ENCODE measurements at places on chromosomes 7 and 10.

DNA sequence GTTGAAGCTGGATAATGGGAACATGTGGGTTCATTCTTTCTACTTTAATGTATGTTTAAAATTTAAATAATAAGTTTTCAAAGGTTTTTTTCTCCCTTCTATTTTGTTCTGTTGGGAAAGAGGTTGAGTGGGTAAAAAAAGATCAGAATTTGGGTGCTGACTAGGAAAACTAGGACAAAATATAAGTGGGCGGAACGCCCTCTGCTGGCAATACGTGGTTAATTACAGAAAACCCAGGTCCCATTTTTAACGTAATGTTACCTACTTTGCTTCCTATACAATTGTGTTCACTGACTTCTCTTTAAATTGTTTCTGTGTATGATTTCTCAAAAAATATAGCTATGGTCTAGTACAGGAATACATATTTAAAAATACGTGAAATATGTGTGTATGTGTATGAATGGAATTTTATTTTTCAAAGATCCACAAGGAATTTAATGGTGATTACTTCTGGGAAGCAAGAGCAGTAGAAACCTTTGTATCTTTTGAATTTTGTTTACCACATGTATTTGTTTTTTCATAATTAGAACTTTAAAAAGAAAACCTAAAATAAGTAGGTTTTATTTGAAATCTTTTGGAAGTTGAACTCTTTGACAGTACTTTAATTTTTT, 8.7 kb downstream of the ECD start:
- peak; percentile 40 for DNase-seq

GRCh38 chr7:150820148-150820547, 19.6 kb downstream of the TMEM176A start:
- DNase-seq, result no peak

GRCh38 chr10:7264313-7264756, 146.5 kb downstream of the SFMBT2 start:
- peak; percentile 26 for DNase-seq

GRCh38 chr10:119541046-119541445, 1.5 kb downstream of the RGS10 start:
- no peak for DNase-seq

DNA sequence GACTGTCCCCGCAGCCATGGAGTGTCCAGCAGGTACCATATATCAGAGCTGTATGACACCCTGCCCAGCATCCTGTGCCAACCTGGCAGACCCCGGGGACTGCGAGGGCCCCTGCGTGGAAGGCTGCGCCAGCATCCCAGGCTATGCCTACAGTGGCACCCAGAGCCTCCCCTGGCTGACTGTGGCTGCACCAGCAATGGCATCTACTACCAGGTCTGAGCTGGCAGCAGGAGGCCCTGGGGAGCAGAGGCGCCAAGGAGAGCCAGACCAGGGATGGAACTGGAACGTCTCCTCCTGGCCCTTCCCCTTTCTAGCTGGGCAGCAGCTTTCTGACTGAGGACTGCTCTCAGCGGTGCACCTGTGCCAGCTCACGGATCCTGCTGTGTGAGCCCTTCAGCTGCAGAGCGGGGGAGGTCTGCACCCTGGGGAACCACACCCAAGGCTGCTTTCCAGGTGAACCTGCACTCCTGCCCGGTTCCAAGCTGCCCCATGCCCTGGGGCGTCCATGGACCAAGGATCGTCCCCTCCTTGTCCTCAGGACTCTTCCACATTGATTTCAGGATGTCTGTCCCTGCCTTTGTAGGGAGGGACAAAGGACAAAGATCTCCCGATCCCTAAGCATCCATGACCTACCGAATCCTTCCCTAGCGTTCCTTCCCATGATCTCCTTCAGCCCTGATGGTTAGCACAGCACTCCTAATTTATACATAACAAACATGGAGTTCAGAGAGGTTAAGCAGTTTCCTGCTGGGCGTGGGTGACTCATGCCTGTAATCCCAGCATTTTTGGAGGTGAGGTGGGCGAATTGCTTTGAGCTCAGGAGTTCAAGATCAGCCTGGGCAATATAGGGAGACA, 33.3 kb downstream of the EPHB4 start:
- DNase-seq, result no peak

DNA sequence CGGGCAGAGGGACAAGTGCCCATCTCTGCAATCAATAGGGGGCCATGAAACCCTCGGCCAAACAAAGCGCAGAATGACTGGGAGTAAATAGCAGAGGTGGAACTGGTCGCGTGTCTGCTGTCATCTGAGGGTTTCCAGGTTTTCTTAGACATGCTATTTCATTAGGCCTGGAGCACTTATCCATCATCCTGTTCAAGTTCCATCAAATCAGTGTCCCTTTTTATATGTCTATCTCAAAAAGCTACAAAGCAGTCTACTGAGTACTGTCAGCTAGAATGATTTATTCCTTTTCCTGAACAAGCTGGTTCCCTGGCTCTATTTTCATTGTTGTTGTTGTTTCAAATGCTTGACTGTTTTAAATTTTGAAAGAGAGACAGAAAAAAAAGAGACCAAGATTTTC, 590.5 kb downstream of the PARD3 start:
- DNase-seq, result no peak

DNA sequence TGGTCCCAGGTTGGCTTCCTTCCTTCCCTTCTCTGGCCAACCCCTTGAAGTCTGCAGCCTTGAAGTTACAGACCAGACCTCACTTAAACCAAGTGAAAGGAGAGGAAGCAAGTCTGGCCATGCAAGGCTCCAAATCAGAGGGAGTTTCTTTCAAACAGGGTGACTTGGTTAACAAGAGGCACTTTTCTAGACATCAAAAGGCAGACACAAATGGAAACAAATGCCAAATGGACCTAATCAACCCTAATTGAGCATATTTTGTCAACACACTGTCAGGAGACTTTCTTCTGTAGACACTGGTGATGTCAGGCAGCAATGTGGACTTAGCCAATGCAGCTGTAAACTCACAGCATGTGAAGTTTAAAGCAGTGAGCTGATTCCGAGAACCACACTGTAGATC, 282.7 kb upstream of the FZD8 start:
- DNase-seq, result no peak

DNA sequence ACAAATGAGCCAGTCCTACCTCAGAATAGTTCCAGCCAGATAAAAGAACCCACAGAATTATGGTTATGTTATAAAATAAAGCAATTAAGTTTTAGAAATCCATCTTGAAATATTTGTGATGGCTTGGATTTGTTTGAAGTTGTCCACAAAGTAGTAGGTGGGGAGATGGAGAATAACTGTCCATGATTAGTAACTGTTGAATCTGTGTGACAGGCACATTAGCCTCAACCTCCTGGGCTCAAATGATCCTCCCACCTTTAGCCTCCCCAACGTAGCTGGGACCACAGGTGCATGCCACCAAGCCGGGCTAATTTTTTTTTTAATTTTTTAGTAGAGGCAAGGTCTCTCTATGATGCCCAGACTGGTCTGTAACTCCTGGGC, 10.1 kb downstream of the HNRNPF start:
- DNase-seq, result peak; percentile 14

- DNase-seq, result peak; percentile 33
These were observed 820 bp downstream of the WAC start for GRCh38 chr10:28533571-28534304.

DNA sequence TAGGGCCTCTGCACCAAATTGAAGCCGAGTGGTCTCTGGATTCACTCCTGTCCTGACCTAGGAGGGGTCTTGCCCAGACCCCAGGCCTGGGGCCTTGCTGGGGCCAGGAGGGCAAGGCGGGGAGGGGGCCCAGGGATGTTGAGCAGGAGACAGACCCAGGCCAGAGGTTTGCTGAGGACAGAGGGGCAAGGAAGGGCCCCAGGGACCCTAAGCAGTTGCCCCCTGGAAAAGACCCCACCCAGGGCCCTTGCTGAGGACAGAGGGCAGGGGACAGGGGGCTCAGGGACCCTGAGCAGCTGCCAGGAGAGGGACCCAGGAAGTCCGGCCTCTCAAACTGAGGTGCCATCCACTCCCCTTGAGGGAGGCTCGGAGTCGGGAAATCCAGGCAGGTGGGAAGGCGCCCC, 32.7 kb downstream of the FOXL3 start:
- DNase-seq, result no peak

- peak; percentile 77 for DNase-seq
These were observed at the start of gene FAM53B for GRCh38 chr10:124744102-124745050. FAM53B (minus strand) TSS chr10:124744378; CDS start chr10:124706713, 37,665 bp downstream.

DNA sequence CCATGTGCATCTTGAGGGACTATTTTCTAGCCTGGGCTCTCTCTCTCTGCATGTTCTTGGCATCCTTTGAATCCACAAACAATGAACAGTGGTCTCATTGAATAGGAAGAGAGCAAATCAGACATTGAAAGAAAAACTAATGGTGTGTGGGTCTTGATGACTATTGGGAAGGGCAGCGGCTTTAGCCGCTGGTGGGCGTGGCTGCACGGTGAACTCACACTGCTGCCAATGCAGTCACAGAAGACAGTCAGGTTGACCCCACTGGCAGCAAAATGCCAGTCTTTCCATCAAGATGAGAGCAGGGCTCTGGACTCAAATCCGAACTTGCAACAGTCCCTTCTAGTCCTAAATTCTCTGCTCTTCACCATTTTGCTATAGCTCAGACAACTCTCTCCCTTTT, 91.0 kb downstream of the ADARB2 start:
- no peak for DNase-seq

DNA sequence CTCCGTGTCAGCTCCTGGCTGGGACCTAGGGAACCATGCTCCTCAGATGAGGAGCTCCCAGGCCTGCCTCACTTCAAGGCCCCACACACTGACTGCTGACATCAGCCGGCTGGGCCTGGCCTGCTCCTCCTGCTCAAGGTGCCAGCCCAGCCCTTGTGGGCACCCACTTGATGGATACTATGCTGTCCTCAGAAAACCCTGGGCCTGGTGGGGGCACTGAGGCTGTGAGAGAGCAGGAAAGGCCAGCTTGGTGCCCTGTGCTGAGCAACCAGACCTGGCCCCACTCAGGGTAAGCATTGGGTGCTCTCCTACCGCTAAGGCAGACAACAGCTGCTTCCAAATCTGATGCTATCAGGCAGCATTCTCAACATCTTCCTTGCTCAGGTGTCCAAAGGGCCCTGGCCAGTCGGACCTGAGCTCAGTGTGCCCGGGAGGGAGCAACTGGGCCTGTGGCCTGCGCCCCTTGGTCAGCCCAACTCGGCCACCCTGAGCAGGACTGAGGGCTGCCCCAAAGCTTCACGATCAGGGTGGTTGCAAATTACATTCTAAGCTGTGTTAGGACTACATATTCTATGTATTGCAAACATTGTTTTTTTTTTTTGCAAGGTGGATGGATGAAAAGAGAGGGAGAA, 21.9 kb upstream of the ANTXRL start:
- no peak for DNase-seq

DNA sequence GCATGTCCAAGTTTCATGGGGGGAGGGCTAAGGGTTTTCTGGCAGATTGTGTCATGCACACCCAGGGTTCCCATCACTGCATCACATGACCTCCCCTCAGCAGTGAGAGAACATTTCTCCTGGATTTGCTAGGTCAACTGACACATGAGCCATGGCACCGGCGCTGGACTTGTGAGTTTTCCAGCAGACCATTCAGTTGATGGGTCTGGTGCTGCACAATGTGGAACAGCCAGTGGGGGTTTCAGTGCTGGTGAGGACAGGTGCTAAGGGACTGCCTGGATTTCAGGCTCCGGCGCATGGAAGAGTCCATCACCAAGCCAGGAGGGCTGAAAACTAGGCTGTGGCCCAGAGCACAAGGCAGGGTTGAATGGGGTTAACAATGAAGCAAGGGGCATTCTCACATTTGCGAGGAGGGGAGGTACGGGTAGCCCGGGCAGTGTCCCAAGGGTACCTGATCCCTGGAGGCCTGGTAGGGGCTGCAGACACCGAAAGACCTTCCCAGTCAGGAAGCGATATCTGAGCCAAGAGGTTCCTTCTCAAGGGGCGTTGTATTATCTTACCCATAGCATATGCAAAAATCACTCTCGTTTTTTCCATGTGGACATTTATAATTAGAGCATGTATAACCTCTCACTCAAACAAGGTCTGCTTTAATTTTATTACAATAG, 203.0 kb downstream of the TNS3 start:
- DNase-seq, result no peak

DNA sequence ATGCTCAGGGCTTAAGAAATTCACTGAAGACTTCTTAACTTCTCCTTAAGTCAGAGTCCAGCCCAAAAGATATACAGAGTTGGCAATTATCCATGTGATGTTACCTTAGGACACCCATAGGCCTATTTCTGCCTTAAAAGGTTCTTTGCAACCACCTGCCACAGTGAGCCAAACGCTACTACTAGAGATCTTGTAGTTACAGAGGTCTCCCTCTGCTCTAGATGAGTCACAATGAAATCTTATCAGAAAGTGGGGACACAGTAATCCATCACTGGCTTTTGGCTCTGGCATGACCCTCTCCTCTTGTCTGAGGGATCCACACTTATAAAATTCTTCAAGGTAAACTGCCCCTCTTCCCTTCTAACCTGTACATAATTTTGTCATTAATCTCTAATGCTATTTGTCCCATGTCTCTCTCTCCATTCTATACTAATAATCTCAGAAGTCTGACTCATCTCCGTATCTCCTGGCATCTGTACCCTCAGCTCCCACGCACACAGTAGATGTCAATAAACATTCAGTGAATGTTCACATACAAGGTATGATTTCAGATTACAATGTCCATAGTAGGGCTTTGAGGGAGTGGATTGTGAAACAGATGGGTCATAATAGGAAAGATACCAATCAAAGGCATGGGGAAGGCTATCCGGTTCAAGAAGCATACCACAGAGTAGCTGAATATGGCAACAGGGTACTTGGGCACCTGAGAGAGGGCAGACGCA, 112.1 kb downstream of the SGMS1 start:
- peak; percentile 71 for DNase-seq

DNA sequence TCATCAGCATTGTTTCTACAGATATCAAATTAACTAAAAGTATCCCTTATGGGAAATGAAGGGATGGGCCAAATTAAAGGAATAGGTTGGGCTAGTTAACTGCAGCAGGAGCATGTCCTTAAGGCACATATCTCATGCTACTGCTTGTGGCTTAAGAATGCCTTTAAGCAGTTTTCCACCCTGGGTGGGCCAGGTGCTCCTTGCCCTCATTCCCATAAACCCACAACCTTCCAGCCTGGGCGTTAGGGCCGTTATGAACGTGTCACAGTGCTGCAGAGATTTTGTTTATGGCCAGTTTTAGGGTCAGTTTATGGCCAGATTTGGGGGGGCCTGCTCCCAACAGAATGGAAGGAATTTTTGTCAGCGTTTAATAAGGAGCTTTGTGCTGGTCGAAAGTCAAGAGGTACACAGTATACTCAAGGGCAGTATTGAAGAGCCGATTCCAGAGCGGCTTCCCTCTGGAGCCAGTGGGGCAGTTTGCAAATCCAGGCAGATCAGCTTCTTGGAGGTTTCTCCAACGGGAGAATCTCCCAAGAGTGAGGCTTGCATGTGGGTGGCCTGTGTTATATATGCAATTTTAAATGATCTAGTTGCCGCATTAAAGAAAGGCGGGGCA, 7.7 kb downstream of the PFKP start:
- no peak for DNase-seq

DNA sequence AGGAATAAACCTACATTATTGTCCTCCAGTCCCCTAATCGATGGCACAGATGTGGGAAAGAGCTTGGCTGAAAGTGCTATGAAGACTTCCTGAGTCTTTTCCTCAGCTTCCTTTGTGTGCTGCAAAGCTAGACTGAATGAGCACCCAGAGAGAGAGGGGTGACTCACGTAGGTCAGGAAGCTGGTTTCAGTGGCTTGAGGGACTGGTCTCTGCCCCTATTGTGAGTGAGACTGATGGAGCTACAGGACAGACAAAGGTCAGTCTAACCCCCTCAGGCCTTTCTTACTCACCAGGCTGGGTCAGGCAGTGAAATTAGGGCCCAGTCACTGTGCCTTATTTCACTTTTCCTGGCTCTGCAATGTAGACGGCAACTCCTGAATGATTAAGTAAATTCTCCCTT, 171.1 kb upstream of the GRB10 start:
- peak; percentile 10 for DNase-seq

GRCh38 chr7:13976594-13976993, 12.9 kb downstream of the ETV1 start:
- DNase-seq, result no peak

All from amniotic epithelial cell (primary cell).